Posterior cingulate gyrus (tissue), 11 donors: ENCODE measurements at places on chromosomes 7 and 10.

DNA sequence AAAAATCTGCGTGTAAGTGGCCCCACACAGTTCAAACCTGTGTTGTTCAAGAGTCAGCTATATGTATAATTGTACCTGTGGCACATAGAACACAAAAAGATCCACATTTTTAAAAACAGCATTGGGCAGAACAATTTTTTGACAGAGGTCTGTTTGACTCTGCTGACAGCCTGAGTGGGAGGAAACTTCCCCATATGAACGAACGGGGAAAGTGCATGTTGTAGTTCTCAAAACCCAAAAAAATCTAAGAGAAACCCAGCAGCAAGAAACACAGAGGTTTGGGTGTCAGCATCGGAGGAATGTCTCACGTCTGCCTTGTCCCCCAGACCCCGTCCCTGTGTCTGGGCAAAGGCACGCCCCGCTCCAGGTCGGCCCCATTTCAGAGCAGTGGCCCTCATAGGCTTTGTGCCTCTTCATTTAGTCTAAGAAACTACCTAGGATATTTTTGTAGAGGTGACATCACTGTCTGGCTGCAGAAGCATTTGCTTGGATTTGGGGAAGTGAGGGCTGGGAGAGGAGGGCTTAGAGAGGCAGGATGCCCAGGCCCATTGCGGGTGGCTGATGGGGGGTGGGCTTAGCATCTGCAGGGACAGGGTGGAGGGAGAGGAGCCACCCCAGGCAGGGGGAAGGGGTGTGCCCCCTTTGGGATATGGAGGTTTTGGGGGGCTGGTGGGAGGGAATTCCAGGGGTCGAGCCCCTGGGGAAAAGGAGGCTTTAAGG is 11.0 kb downstream of the CUX1 start:
- DNase-seq = no peak

GRCh38 chr7:146249272-146249671 is 132.7 kb downstream of the CNTNAP2 start:
- DNase-seq = no peak

DNA sequence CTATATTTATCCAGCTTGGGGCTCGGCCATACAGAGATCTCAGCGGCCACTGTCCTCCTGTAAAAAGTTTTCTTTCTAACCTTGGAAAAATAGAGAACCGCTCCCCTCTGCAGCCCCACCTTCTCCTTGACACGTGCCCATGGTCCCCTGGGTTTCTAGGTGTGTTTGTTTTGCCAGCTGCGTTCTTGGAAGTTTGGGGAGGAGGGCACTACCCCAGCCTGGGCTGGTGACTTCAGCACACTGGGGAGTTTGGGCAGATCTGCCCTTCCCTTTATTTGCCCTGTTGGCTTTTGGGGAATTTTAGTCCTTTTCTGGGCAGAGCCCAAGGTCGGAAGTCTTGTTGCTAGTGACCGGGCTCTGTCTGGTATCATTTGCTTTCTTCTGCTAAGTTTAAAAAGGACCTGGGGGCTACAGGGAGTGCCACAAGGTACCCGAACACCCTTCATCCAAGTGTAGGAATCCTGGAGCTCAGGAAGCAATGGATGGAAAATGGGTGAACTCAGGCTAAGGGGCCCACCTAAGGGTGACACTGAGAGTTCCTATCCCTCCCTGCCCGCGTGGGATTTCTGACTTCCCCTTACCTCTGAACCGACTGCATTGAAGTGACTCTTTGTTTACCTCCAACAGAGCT is 1.7 kb downstream of the ADAMTS14 start:
- no peak for DNase-seq

- no peak for DNase-seq
Observed at GRCh38 chr7:150734254-150734653, 3.0 kb upstream of the GIMAP5 start.

DNA sequence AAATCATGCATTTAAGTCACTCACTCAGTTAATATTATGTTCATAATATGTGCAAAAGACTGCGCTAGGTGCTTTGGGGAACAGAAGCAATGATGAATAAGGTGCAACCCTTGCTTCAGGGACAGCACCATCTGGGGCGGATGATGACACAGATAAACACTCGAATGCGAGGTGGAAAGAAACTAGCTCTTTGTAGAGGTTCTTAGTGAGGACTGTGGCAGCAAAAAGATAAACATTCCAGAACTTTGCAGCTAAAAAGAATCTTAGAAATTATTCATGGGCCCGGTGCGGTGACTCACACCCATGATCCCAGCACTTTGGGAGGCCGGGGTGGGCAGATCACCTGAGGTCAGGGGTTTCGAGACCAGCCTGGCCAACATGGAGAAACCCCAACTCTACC is 29.8 kb upstream of the CHST15 start:
- no peak for DNase-seq

DNA sequence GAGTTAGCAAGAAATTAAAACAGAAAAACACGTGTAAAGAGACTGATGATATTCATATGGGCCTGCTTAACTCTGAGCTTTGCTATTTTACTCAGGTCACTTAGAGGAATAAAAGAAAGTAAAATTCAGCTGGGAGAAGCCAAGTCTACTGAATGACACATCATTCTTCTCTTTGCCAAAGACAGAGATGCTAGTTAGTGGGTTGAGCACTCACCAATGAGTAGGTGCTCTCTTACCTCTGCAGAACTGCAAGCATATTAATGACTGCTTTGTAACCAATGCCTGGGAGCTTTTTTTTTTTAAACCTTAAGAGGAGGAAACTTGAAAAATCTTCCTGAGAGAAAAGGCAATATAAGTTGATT is 44.8 kb upstream of the BAMBI start:
- no peak for DNase-seq

DNA sequence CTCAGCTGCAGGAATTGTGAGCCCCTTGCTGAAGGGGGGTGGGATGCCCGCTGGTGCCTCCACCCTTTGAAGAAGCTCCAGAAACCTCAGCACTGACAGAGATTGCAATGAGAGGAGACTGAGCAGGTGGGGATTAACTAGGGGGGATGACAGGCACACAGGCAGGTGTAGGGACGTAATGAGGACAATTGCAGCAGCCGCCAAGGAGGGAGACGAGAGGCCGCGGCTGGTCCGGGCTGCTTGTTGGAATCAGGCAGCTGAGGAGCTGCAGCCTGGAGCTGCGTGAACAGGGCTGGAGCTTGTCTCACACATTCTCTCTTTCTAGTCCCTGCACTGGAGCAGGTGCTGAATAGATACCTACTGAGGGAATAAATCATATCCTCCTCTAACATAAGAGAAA is 122.0 kb upstream of the TCERG1L start:
- peak; percentile 45 for DNase-seq

- DNase-seq = no peak
Observed at GRCh38 chr7:155753446-155753965, 58.8 kb downstream of the SHH start.

DNA sequence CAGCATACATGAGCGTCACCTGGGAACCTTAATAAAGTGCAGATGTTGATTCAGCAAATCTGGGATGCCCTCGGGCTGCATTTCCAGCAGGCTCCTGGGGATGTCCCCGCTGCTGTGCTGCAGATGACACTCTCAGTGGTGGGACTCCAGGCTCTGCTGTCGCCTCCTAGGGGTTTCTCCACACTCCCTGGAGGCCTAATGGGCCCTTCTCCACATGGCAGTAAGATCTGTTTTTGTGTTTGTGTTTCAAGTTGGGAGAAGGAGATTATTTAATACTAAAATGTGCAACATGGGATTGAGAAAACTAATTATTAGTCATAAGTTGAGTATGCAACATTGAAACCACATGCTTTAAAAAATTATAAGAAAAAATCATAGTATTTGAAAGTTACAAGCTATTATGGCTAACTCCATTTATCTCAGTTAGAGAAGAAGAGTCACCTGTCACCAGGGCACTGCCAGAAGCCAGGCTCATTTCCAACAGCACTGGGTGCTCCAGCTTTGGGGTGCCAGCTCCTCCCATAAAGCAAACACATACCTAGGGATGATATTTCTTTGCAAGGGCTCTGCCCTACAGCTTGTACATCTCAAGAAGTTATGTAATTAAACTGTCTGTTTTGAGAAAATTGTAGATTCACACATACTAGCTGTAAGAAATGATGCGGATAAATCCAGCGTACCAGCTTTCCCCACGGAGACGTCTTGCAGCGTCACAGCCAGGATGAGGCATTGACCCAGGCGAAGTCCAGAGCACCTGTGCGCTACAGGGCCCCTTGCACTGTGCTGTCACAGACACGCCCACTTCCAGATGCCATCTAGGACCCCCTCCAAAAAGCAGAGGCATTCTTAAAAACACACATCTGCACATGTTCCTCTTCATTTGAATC is 106.4 kb downstream of the EGFR start:
- DNase-seq = no peak

- no peak for DNase-seq
Observed at GRCh38 chr7:127619681-127620405, 1.9 kb upstream of the PAX4 start.

DNA sequence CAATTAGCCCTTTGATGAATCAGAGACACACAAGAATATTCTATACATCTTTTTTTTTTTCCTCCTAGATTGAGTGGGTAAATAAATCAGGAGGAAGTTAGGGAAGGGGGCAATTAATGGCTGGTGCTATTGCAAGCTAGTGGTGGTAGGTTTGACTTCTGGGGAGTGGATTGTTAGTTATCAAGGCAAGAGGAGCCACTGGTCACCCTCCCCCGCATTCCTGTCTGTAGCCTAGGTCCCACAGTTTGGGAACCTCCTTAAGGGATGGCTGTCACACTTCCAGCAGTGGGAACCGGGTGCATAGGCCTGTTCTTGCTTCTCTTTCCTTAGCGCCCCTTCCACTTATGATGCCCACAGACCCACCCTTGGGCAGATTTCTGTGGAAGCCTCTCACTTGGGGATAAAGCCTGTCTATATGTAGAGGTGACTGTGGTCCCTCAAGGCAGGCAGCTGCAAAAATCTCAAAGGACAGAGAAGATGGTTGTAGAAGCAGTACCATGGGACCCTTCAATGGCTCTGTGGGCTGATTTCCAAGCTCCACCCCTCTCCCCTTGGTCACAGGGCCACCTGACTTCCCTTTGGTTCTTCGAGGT is 2.3 kb upstream of the ADCK2 start:
- DNase-seq = no peak

DNA sequence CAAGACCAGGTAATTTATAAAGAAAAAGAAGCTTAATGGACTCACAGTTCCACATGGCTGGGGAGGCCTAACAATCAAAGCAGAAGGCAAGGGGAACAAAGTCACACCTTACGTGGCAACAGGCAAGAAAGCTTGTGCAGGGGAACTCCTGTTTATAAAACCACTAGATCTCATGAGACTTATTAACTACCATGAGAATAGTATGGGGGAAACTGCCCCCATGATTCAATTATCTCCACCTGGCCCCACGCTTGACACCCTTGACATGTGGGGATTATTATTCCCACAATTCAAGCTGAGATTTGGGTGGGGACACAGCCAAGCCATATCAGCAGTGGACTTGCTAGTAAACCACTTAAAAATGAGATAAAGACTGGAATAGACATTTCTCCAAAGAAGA is 451.7 kb downstream of the DNAJB9 start:
- no peak for DNase-seq

DNA sequence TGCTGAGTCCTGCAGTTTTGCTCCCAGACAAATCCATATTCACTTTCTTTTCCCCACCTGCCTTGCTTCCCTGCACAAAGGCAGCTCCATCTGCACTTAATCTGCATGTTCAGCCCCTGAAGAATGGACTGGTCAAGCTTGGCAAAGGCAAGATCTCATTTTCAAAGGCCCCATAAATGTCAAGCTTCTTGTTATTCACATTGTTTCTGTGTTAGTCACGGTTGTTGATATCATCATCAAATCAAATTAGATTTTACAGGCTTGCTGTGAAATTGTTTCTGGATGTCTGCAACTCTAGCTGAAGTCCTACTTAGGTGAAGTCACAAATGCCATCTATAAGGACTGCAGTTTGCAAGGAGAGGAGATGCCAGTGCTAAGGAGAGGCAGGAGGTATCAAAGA is 91.0 kb downstream of the GPAM start:
- no peak for DNase-seq

DNA sequence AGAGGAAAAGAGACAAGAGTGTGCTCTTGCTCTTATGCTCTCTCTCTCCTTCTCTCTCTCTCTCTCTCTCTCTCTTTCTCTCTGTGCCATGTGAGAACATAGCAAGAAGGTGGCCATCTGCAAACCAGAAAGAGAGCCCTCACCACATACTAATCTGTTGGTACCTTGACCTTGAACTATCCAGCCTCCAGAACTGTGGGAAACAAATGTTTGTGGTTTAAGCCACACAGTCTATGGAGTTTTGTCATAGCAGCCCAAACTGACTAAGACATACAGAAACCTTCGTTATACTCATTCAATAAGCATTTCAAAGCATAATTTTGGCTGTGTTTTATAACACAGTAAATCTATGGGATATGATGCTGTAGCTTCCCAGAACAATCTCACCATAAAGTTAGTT is 56.4 kb upstream of the PLPP4 start:
- DNase-seq = no peak
